ENCODE measurements at places on chromosomes 4 and X.

GRCh38 chr4:165369522-165369921, 9.3 kb upstream of the CPE start:
- no peak for DNase-seq

- no peak for DNase-seq
Observed at GRCh38 chr4:140556372-140557085, 12.2 kb downstream of the UCP1 start.

DNA sequence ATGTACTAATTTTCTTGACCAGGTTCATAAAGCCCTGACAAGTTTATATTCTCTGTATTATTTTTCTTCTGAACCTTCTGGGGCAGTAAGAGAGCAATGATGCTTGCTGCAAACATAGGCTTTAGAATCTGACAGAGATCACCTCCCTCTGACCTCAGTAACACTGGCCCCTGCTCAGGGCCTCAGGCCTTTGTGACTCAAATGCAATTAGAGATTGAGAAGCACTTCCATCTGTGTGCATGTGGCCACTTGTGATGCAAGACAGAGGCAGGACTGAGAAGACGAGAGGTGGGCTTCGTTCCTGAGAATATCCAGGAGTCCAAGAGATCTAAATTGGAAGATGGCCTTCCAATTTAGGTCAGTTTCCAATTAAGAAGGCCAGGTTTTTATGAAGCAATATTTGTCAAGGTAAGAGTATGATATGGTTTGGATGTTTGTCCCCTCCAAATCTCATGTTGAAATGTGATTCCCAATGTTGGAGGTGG, 82.8 kb upstream of the VEGFC start:
- DNase-seq = no peak

- DNase-seq = no peak
Observed at GRCh38 chr4:54540931-54541330, 116.8 kb upstream of the KIT start.

All from lower leg skin (tissue), 4 donors.